ENCODE measurements at places on chromosomes 6 and 20.

DNA sequence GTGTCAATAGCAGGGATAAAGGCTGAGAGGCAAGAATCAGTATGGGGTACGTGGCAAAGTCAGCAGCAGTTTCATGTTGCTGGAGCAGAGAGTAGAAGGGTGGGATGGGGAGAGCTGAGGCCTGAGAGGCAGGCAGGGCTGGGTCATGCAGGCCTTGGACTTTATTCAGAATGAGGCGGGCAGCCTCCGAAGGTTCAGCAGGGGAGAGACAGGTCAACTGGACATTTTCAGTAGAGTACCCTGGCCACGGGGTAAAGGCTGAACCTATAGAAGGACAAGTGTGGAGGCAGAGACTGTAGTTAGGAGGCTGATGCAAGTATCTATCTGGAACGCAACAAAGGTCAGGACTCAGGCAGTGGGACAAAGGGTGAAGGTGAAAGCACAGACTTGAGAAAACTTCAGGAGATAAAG is 13.7 kb downstream of the NOTCH4 start:
- no peak for DNase-seq

DNA sequence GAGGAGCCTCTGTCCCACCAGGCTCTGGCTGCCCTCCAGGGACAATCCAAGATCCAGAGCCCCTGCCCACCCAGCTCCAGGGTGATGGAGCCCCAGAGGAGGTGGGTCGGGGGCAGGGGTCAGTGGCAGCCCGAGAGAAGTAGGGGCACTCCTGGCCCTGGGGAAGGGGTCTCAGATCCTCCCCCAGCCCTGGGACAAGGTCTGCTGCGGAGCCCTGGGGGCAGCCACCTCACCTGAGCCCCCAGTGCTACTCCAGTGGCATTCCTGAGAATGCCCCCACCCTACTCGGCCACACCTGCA is 2.7 kb upstream of the LAMA5 start:
- no peak for DNase-seq

DNA sequence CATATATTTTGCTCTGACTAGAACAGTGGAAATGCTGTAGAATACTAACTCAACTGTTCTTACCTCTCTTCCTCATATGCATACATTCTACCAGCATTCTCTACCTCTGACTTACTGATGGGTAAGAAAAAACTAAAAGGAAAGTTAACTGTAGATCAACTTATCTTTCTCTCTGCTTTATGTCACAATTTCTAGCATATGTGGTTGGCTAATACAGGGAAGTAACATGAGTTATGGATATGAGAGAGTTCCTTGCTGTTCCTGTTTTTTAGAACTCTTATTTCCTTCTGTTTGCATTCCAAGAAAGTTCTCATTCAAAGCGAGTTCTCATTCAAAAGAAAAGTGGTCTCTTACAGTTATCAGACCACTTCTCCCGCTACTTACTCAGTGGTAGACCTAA is 226.8 kb upstream of the SGK1 start:
- no peak for DNase-seq

- no peak for DNase-seq
These were observed 76.5 kb downstream of the ZNF217 start for GRCh38 chr20:53517146-53517545.

DNA sequence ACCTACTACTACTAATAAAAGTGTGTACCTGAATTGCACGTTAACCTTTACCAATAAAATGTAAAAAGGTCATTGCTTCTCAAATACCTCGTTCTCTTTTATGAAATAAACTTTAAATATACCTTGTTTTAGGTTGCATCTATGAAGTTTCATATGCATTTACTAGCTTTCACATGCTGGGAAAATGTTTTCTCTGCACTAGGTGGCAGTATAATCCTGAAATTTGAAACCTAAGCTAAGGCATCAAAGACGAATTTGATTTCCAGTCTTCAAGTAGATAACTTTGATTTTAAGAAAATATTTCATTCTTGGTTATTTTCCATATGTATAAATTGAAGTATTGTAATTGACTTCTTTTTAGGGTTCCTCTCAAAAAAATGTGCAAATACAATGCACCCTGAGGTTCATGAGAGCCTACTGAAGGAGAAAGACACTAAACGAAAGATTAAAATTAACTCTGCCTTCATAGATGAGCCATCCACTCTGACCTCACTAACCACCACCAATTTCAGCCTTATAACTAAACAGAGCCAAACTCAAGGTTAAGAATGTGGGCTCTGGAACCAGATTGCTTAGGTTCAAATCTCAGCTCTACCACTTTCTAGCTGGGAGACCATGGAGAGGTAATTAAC is 7.3 kb upstream of the COL9A1 start:
- DNase-seq, result no peak

- DNase-seq, result no peak
These were observed 68.4 kb downstream of the TFAP2B start for GRCh38 chr6:50887112-50887511.

DNA sequence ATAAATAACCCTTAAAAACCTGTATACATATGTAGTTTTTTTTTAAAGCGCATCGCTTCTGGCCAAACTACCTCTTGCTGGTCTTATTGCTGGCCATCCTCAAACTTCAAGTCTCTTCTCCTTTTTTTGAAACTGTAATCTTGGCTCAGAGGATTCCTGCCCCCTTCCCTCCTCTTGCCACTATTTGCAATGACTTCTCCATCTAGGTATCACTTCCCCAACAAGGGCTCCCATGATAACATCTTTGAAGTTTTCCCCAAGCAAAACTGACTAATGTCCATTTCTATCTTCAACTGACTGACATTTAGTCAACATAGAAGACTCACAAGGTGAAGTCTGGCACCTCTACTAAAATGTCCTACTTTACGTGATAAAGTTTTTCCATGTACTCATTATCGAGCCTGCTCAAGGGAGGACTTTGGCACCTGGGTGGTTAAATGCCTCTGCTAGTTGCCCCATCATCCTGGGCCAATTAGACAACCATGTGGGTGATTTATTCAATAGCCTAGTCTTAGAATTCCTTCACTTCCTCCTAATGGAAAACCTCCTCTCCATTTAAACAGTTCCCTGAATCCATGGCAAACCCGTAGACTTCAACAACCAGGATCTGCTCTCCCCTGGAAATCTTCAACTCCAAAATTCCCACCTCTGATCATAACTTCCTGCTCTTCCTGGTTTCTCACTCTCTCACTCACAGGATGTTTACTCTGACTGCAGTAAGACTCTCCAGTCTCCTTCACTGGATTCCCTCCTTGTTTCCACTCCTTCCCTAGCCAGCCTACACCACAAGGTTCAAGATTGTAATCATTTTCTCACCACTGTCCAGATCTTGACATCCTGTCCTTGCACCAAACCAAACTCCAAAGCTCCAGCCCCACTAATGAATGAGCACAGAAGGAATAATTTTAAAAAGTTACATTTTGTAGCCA is 9.4 kb upstream of the PLAGL1 start:
- DNase-seq, result no peak

- no peak for DNase-seq
These were observed 641.7 kb upstream of the GJE1 start for GRCh38 chr6:141490982-141491381.

- no peak for DNase-seq
These were observed 36.8 kb upstream of the RNF24 start for GRCh38 chr20:4052139-4052480.

DNA sequence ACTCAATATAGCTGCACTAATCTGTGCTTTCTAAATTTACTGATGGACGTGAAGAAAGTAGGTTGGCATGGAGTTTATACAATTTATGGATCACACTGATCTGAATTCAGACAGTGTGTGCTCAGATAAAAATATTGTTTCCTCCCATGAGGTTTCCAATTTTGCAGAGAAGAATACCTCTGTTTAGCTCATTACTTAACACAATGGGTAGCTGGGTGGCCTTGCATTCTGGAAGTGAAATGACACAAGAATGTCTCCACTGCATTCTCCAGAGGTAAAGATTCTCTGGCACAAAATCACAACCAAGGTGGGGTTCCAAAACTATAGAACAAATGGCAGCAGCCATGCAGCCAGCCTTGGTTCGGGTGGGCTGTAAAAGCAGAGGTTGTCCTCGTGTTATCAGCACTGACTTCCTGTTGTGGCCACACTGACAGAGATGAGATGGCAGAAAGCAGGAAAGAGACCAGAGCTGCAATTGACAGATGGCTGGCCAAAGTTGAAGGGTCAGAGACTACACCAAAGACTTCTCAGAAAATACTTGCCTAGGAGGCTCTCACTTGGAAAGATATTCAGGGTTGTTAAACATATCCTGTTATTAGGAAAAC is 50.2 kb downstream of the HDAC2 start:
- no peak for DNase-seq

DNA sequence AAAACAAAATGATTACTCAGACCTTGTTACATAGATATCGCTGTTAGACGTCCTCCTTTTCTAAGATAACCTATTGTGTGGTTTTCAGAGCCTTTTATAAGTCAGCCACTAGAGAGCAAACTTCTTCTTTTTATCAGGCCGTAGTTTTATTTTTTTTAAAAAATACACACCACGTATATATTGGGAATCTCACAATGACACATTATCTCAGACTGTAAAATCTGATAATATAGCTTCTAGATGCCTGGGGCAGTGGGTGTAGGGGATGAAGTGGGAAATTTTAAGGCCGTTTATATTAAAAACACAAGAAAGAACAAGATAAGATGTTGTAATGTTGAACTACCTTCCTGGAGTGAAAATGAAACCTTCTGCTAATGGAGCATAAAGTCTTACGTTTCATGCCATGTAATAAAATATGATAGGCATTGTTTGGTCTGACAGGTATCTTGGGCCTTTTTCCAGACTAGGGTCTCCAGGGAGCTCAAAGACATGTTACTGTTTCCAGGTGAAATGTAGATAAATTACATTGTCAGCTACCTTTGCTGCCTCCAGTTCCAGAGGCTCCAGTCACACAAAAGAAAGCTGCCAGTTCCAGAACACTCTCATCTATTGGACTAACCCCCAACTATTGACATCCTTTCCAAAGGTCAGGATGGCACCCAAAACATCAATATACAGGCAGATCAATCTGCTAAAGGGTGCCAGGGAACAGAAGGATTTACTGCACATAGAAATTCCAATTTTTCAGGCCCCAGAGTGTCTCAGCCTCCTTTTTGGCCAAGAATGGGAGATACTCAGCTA is 130.2 kb upstream of the AKIRIN2 start:
- no peak for DNase-seq

DNA sequence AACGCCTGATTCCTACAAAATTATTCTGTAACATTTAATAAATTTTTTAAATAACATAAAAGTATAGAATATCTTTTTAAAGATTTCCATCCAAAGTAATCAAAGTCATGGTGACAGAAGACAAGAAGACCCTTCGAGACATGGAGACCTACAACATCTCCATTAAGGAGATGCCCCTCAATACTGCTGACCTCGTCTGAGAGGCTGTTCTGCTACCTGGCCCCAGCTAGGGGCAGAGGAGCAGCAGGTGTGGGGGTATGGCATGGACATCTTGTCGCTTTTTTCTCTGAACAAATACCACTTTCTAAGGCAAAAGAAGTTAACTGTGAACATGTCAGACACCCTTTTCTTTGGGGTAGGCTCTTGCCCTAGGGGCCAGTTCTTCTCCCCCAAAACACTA is 44.1 kb downstream of the BLOC1S5 start:
- no peak for DNase-seq

DNA sequence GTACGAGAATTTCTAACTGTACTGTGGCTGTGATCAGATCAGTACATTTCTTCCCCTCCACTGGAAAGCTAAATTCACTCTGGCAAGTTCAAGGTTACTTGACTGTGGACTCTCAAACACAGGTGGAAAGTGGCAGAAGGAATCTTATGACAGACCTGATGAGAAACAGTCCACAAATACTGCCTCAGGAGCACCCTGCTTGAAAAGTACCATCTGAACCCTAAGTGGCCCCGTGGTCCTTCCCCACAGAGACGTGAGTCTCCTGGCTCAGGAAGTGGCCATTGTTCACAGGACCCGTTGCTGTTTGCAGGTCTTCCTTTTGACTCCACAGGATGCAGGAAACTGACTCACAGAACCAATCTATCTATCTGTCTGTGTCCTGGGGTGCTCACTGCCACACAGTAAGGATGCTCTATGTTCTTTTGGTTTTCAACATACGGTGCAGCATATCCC is 47.5 kb upstream of the NHSL1 start:
- peak; percentile 29 for DNase-seq

DNA sequence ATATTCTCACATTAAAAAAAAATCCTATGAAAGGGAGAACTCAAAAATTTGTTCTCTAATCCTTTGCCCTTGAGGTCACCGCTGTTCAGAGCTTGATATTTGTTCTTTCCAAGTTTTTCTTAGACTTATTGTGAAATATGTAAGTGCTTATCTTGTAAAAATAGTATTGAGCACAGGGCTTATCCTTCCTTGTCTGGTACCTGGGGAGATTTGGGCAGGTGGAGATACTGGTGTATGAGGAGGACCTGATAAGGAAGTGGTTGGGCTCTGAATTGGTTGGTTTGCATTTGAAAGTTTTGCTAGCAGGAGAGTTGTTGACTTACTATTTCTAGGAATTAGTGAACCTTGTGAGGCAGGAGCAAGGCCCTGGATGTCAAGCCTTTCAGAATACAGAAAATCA is 28.9 kb upstream of the ANKEF1 start:
- DNase-seq, result no peak

- DNase-seq, result no peak
These were observed 327.1 kb upstream of the PRDM1 start for GRCh38 chr6:105759015-105759414.

DNA sequence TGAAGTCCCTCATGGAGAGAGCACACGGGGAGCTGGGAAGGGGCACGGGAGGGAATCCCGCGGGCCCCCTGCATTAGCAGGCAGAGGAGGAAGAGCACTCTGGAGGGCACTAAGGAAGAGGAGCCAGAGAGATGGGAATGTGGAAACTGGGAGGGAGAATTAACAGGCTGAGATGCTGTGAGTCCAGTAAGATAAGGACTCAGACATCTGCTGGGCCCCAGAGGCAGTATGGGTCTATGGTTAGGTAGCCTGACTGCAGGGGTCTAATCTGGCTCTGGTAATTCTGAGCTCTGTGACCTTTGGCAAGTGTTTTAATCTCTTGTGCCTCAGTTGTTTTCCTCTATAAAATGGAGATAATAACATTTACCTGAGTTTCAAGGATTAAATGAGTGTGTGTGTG is 15.7 kb upstream of the SRSF3 start:
- DNase-seq, result no peak

- DNase-seq, result no peak
These were observed 55.2 kb downstream of the PLCG1 start for GRCh38 chr20:41192575-41192974.

DNA sequence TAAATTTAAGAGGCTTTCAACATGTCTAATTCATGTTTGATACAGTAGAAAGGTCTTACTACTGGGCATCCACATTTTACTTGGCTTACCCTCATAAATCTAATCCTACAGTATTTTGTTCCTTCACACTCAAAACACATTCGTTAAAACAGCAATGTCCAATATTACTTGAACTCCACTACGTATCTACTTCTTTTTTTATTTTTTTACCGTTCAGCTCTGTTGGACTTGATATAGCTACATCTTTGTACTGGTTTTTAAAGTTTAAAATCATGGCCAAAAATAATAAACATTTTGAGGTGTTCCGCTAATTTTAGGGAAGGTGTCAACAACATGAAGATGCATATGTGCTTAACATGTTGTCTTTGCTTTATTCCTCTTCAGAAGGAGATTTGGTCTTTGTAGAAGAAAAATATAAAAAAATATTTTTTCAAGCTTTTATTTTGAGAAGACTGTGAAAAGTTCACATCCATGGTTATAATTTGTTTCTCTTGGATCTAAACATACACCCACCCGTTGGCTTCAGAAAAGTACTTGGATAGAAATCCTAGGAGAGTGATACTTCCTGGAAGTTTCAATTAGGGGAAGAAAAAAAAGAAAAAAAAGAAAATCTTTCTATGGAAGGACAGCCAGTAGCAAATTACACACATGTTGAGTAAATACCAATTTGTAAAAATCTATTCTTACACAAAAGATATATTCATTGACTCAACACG is 71.5 kb downstream of the EPB41L2 start:
- DNase-seq, result no peak
